Body of pancreas (tissue), 4 donors: ENCODE measurements at places on chromosomes 16 and 17. TPM values are rescaled to one million over a fixed set of nuclear protein-coding genes. Genes with fewer than 3 reads are reported as not detected.
A peak's percentile ranks its signal among the peaks of the same experiment; 100 is the strongest.

- no peaks in the 10 kb centered on the region for H3K27me3 ChIP-seq
- DNase-seq: peak; percentile 15
- H3K4me1 ChIP-seq: peaks cover 14% of the 10 kb centered on the region
- no peaks in the 10 kb centered on the region for H3K36me3 ChIP-seq
- H3K4me3 ChIP-seq: no peak overlapping the region
Observed at GRCh38 chr16:12026741-12027490, 50.4 kb downstream of the SNX29 start.

- no peak for DNase-seq
- no peaks in the 10 kb centered on the region for H3K27me3 ChIP-seq
- peaks cover 34% of the 10 kb centered on the region for H3K4me1 ChIP-seq
- no peak overlapping the region for H3K4me3 ChIP-seq
- H3K27ac ChIP-seq: peak overlapping the region; percentile 45
- H3K36me3 ChIP-seq: no peaks in the 10 kb centered on the region
Observed at GRCh38 chr17:57612202-57613071, 132.7 kb downstream of the CCDC182 start.

The HOXB3 gene
- total RNA-seq: not detected

The NACA2 gene
- not detected for total RNA-seq

The CAMKK1 gene
- total RNA-seq: 9.3 TPM
